ENCODE measurements at places on chromosomes 4 and X. TPM values are rescaled to one million over a fixed set of nuclear protein-coding genes. Genes with fewer than 3 reads are reported as not detected.
A peak's percentile ranks its signal among the peaks of the same experiment; 100 is the strongest.

DNA sequence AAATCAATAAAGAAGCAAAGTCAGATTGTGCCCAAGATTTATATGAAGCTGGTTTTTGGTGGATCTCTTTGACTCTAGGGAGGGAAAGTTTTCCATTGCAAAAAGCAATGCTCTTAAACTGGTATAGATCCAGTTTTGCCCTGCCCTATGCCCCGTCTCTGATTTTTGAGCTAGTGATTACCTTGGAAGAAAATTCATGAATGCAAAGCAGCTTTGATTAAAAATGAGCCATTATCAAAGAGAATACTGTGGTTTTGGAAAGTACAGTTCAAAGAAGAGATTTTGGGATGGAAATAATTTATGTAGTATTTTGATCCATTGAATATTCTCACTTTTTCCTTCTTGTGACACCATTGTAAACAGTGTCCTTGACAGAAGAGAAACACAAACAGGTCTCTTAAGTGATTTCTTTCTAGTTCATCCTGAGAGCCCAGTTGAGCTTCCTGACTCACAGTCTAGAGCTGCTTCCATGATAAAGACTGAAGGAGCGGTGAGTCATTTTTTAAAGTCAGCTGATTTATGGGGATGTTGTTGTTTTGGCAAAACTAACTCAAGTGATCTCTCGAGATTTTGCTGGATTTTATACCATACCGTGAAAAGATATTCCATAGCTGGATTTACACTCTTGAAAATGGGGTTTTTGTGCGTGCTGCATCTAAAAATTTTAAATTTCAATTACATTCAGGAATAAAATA is 76.7 kb downstream of the AFF1 start:
- DNase-seq = no peak

DNA sequence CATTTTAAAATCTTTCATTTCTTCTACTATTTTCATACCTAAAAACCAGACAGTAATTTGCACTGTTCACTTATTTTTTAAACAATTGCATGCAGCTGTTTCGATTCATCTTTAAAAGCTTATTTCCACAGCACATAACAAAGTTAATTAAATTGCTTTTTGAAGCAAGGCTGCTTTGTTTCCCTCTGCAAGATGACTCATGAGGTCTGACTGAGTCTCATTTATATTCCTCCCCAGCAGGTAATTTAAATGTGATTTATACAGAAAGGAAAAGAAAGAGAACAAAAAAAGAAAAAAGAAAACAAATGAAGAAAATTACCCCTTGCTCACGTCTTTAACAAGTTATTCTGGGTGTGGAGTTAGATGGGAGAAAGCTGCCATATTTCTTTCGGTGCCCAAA is 22.8 kb downstream of the VMA21 start:
- no peak for DNase-seq

DNA sequence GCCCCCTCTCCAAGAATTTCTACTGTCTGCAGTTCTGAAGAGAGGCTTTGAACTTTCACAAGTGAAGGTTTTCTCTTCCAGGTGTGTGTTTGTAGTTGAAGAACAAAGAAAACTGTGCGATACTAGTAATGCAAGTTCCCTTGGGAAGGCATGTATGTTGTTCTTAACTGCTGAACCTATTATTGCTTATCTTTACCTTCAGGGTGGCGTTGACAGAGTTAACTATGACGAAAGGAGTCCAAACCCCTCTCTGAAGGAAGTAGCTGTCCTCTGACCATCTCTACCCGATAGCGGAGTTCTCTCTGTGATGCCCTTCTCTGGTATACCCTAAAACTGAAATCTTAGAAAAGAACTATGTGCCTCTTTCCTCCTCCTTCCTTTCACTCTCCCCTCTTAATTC is 79.9 kb downstream of the TSPAN7 start:
- no peak for DNase-seq

DNA sequence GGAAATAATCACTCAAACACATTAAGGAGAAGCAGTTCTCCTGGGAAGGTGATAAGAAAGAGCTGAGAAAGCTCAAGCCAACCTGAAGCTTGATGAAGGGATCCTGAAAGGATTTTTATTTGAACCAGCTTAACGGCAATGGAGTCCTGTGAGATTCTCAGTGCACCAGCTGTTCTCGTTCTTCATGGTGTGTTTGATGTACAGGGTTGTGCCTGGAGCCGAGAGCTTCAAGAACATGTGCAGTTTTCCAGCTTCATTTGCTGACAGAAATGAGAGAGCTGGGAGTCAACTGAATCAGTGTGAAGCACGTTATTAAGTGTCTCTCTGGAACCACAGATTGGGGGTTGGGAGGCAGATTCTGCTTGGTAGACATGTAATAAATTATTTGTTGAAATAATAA is 115.7 kb downstream of the ANKRD50 start:
- no peak for DNase-seq

DNA sequence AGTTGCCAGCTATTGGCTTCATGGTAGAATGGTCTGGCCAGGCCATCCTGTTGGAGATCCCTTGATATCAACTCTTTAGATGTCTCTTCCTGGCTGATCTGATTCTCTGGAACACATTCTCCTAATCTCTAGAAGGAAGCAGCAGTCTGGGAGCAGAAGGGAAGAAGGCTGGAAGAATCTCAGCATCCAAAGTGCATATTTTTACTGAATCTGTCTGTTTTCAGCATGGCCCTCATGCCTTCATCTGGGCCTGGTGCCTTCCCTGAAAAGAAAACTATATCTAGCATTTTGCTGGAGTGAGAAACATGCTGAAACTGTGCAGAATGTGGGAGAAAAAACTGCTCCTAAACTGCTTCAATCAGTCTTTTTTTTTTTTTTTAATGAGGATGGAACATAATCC is 148.7 kb downstream of the REPS2 start:
- DNase-seq = no peak

DNA sequence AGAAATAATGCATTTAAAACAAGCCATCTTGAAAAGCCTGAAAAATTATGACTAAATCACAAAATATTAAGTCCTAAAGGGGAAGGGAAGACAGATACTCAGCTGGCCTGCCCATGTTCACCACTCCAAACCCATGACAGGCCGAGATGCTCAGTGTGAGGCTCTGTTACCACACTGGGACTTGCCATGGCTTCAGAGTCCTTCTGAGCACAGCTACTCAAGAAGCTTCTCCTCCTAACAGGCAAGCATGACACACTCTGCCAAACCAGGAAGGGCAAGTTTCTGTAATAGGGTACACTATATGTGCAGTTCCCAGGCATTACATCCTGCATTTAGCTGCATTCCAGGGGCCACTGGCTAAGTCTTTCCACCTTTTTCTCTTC is 34.0 kb upstream of the CYBB start:
- no peak for DNase-seq

DNA sequence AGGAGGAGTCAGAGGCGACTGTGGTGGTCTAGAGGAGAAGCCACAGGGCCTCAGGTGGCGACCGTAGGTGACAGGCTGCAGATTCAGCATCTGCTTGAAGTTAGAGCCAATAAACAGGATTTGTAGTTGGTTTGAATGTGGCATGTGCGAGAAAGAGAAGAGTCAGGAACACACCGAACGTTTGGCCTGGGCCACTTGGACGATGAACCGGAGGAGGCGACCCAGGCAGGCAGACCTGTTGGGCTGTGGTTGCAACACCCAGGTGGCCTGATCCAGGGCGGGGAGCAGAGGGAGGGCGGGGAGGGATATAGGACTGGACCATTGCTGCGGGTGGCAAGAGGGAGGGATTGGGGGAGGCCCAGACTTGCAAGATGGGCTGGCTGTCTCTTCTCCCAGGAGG is 10.0 kb upstream of the PSAPL1 start:
- DNase-seq = no peak

- no peak for DNase-seq
Observed at GRCh38 chr4:165454426-165454825, 75.6 kb downstream of the CPE start.

DNA sequence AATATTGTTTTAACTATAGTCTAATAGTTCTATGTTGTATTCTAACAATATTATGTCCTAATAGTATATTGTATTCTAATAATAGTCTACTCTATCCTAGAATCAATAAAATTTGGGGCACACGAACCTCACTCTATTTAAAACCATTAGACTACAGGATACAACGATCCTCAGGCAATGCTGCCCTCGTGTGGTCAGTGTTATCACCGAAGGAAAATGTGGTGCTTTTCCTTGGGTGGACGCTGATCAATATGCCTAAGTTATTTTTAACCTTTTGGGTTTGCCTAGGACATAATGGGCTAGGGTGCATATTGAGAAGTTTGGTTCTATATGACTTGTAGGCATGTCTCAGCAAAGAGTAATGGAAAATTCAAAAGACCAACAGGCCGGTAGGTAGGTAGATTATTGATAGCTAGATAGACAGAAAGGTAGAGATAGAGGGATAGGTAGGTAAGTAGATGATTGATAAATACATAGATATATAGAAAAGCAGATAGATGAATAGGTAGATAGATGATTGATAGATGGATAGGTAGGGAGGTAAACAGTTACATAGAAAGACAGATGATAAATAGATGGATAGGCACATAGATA is 75.1 kb downstream of the PRKX start:
- peak; percentile 57 for DNase-seq

DNA sequence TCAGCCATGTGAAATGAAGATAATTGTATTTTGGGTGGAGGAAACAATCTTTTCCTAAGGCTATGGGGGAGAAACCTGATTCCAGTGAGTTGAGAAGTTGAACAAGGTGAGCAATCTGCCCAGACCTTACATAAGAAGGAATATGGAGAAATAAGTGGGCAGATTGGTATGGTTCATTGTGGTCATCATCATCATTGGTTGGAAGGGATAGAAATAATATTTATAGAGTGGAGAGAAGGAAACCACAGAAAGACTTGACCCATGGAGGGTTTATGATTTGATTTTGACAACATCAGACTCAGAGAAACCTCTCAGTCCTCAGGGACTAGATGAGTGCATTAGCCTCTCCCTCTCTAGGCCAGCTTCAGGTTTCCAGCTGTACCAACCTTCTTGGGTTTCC is 177.9 kb upstream of the NEIL3 start:
- no peak for DNase-seq

DNA sequence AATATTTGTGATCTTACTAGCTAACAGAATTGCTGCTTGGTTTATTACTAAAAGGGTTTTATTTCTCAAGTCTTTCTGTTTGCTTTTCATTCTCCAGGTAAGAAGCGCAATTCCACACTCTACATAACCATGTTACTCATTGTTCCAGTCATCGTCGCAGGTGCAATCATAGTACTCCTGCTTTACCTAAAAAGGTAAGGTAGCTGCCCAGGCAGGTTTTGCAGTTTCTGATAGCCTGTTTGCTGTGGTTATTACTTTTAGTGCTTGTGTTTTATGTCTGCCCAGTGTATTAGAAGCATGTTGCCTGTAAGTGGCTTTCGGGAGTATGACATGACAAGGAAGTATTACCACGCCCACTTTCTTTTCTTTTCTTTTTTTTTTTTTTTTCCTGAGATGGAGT is 46.4 kb downstream of the IL13RA1 start:
- DNase-seq = no peak

- DNase-seq = no peak
Observed at GRCh38 chr4:74039315-74039763, 850 bp upstream of the CXCL3 start.

DNA sequence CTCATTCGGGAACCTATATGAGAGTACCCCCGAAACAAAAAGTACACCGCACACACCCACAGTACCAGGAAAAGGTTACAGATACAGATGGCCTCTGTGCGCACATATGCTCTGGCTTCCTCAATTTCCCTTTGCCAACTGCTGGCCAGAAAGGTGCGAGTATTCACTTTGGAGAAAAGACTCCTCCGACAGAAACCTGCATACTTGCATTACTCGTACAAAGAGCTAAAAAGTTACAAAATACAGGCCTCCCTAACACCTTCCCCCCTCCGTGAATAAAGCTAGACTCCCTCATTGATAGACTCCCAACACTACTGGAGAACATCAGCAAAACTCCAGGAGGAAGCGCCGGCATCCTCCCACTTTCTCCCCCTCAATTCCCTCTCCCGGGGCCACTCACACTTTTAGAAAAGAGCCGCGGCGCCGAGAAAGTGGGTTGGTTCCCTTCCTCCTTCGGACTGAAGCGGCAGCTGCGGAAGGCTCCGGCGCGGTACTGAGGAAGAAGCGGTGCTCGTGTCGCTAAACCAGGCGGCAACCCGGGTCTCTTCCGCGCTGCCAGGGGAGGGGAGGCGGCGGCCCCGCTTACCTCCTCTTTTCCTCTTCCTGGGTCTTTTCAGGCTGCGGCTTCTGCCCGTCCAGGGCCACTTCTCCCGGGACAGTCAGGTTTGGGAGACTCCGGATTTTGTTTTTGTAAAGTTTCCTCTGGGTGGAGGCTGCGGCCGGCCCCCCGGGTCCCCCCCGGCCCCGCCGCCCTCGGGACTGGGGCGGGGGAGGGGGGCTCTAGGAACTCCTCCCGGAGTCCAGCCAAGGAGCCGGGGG is 1.1 kb downstream of the FBXW7 start:
- peak; percentile 14 for DNase-seq

Gene KLHL4
- 17.8 TPM for total RNA-seq

Gene NMU
- not detected for total RNA-seq

Gene SHISA3
- total RNA-seq = 0.98 TPM

Measured in dorsolateral prefrontal cortex (tissue), 122 donors.